ENCODE measurements at places on chromosomes 16 and 17.

DNA sequence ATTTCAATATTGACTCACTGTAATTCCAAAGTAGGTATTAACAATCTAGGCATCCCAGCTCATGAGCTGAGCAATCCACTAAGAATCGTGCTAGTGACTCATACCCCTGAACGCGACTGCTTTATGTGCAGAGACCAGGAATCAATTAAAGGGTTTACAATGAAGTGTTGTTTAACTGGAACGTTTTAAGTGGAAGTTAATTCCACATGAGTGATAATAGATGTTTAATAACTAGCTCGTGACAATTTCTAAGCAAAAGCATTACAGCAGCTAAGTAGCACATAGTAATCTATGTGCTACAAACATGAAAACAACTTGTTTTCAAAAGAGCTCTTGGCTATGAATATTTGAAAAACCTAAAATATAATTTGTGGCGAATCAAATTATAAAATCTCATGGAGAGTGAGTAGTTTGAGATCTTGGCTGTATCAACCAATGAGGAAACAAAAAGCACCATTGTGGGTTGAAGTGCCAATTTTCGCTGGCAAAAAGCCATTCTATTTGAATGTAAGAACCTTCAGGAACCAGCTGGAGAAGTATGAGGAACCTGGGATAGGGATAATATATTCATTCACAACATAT, 9.4 kb downstream of the GJC1 start:
- DNase-seq: no peak

DNA sequence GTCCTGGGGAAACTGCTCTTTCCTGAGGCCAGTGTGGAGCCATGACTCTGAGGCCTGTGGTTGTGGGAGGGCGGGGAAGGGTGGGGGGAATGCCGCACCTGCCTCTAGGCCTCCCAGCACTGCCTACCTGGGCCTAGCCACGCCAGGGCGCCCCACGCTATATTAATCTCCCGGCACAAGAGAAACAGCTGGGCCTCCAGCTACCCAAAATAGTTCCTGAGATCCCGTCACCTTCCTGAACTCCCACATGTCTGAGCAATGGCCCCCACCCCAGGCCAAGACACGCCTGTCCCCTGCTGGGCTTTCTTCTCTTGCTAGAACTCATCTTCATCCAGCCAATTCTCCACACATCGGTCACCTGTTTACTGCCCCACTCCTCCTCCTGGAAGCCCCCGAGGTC, 13.0 kb upstream of the MTSS2 start:
- DNase-seq: no peak

DNA sequence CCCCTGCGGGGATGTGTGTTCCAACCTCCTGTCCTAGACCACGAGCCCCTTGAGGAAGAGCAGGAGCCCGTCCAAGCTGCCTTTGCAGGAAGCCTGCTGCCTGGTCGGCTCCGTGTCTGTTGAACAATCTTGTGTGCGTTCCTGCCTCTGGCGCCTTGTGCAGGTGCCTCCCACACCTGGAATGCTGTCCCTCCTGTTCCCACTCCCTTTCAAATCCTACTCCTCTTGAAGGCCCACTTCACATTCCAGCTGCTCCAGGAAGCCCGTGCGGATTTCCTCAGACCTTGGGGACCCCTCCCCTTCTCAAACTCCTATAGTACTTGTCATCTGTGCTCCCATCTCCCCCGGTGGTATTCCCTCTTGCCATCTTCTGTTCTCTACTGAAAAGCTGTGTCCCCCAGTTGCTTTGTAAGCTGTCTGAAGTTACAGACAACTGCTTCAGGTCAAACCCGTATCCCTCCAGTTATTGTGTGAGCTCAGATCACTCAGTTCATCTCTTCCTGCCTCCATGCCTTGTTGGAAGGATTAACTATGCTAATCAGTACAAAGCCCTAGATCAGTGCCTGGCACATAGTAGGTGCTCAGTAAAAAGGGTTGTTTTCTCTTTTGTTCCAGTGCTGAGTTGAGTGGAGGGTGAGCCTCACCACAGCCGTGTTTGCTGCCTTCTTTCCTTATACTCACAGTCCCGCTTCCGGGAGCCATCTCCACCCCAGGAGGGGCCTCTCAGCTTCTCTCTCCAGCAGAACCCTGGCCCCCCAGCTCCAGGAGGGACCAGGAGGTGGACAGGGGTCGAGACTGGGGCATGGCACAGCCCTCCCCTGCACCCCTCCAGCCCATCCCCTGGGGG, 241.8 kb upstream of the CIBAR2 start:
- no peak for DNase-seq

DNA sequence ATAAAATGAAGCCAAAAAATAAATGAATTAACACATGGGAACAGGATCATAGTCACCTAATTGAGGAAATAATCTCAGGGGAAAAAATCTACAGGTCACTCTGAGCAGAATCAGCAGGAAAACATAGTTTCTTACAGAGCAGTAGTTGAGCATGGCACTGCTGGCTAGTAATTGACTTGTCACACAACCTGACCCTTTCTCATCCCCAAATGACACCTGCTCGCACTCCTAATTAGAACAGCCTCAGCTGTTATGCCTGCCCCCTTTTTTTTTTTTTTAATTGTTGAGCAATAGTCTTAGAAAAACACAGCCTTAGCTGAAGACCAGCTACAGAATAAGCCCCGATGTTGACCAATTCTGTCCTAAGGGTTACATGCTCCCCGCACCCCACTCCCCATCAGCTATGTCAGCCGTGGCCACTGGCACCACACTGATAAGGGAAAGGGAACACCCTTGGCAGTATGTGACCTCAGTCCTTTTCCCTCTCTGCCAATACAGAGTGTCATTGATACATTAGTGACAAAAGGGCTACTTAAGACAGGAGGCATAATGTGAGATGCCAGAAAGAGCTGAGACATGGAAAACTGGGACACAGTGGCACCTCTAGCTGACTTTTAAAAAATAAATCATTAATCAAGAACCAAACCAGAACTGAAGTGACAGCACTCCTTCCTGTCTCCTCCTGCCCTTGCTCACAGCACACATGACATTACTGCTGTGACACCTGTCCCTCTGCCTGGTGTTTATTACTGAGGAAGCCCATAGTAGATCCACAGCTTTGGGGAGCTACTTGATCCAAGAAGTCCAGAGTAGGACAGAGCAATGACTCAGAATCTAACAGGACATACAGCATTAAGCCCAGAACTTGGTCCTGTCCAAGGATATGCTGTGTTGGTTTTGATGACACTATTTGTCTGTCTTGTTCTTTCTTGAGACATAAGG, 41.7 kb downstream of the WDR59 start:
- DNase-seq: no peak

- DNase-seq: peak; percentile 50
Observed at GRCh38 chr17:17890773-17891759, 54.3 kb upstream of the SREBF1 start.

DNA sequence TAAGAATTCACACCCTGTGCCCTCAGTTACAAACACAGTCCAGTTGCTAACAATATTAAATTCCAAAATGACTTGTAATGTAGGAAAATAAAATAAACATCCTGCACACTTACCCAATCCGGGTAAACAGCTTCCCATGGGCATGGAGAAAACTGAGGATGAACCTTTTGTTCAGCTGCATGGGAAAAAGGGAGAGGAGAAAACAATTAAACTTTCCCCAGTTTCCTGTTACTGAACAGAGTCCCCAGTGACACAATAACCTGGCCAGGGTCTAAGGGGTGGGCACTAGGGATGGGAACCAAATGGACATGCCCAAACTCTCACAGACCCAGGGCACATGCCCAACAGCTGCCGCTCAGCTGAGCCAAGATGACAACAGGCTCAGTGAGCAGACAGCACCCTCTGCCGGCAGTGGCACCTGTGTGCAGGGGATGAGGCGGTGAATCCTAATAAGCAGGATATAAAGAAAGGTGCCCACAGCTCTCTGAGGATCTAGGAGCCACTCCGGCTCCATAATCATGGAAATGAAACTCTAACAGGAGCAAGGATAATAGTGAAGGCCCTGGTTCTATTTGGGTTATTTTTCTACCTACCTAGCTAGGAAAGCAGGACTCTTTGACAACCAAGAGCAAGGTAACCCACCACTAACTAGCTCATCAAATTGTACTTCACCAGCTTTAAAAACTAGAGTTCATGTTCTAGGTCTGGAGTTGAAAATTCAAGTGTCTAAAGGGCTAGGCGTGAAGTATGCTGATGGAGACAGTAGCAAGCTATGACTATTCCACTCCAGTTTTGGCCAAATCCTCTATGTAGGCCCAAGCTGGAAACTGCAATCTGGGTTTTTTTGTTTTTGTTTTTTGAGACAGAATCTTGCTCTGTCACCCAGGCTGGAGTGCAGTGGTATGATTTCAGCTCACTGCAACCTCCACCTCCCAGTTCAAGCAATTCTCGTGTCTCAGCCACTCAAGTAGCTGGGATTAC, 58.8 kb downstream of the SMG6 start:
- peak; percentile 48 for DNase-seq

GRCh38 chr17:2335726-2336214, 487 bp downstream of the TSR1 start:
- DNase-seq: no peak

DNA sequence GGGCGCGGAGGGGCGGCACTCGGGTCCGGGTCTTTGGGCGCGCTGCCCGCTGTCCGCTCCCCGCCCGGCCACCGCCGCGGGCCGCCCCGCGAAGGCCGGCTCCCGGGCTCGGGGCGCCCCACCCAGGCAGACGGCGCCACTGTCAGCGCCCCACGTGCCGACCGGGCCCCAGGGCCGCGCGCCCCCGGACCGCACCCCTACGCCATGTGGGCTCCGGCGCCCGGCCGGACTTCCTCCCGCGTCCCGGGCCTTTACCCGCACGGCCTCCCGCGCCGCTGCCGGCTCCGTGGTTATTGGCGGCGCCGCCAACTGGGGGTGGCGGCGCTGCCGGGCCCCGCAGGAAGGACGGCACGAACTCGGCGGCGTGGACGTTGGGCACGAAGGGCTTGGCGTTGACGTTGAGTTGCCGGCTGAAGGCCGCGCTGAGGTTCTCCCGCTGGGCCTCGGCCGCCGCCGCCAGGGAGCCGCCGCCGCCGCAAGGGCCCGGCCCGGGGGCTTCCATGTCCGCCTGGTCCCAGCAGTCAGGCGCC, 577 bp downstream of the GSPT1 start:
- DNase-seq: peak; percentile 45

DNA sequence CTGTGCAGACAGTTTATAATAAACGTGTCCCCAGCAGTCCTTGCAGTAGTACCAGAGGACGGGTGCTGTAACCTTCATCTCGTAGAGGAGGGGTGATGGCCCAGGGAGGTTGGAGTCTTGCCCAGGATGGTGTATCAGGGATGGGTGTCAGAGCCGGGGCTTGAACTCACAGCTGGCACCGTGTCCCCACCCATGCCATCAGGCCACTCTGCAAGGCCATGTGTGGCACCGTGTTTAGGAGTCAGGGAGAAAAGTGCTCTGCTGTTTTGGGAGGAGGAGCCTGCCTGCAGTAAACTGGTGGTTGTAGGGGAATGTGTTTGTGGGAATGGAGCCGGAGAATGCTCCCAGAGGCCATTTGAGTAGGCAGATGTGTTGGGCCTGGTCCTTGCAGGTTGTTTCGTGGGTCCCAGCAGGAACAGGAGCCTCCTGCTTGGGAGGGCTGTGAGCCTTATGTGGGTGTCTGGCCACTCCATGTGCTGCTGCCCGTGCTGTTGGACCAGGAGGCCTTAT, 1.7 kb downstream of the ADORA2B start:
- no peak for DNase-seq

- no peak for DNase-seq
Observed at GRCh38 chr17:8555062-8555461, 75.5 kb downstream of the MYH10 start.

DNA sequence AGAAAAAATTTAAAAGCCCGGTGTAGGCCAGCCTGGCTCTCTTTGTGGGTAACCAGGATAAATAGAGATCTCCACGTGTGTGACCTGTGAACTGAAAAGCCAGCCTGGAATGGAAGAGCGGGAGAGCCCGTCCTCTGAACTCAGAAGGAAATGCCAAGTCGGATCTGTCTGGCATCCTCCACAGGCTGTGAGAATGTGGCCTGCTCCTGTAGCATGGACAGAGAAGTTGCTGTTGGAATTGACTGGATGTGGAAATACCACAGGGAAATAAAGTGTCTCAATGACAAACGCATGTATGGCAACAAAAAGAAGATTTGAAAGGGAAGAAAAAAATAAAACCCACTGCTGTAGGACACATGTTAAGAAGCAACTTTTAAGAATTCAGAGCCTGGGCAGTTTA, 6.7 kb downstream of the KLHL36 start:
- DNase-seq: no peak

GRCh38 chr17:6666077-6666521, 14.5 kb downstream of the C17orf100 start:
- DNase-seq: peak; percentile 49

DNA sequence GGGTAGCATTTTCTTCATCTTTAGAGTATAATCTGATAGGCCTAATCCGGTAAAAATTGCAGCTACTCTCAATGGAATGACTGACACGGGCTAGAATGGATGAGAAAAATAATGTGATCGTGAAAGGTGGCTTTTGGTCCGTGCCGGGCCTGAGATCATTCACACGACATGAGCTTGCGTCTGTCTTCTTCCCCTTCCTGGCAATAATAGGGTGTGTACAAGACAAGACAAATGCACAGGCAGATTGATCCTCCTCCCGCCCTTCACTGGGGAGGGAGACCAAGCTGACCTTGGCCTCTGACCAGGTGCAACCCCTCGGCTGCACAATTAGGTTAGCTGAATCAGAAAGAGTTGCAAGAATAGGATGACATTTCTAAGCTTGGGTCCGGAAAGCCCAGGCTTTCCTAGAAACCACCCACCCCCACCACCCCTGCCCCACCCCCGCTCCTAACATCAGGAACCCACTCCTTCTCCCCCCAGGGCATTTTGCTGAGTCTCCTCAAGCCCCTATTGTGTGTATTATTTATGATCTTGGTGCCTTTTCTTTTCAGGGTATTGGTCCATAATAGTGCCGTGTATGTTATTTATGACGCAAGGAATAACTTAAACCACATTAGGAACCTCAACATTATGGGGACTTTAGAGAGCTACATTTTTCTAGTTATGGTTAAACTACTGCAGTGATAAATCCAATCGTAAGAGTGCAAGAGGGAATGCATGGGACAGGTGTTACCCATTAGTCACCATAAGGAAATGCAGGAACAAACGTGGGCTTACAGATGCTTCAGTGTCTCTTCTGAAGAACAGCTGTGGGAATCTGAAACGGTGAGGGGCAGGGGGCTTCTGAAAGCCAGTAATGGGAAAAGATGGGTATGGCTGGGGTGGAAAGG, 540.1 kb upstream of the PSMD7 start:
- DNase-seq: no peak

- no peak for DNase-seq
Observed at GRCh38 chr17:70405492-70406220, 236.3 kb downstream of the KCNJ2 start.

Data from GM12891 (cell line).